ENCODE measurements at places on chromosomes 6 and 20.

DNA sequence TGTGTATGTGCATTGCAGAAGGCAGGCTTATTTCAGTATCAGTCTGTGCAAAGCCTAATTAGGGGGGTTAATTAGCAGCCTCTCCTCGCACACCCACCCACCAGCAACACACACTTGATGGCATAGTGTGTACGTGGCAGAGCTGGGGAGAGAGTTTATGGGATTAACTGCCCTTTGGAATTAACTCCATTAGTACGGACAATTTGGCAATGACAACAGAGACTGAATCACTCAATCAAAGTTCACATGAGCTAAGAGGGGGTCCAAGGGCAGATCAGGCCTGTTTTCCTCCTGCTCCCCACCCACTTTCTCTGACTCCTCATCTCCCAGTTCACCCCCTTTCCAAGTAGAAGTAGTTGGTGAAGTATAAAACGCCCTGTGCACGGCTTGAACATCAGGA, 69.5 kb downstream of the LRFN2 start:
- DNase-seq = no peak

DNA sequence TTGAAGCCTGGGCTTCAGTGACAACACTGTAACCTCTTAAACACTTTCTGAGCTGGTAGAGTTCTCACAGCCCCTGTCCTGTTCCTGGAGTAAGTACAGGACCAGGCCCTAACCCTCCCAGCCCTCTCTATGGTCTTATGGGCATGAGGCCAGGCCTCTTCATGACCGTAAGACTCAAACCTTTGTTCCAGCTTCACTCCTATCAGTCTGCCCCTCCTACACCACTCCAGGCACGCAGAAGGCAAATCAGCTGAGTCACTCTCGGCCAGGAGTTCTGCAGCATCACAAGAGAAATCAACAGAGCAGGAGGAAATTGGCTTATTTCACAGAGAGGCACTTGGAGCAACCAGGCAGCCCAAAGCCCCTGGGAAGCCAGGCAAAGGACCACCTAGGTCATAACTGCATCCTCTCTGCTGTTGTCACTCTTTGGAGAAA, 25.3 kb upstream of the CHD6 start:
- DNase-seq = no peak

- no peak for DNase-seq
Observed at GRCh38 chr6:158730541-158730907, 80.7 kb downstream of the SYTL3 start.

GRCh38 chr20:46899621-46900020, 5.0 kb downstream of the EYA2 start:
- no peak for DNase-seq

DNA sequence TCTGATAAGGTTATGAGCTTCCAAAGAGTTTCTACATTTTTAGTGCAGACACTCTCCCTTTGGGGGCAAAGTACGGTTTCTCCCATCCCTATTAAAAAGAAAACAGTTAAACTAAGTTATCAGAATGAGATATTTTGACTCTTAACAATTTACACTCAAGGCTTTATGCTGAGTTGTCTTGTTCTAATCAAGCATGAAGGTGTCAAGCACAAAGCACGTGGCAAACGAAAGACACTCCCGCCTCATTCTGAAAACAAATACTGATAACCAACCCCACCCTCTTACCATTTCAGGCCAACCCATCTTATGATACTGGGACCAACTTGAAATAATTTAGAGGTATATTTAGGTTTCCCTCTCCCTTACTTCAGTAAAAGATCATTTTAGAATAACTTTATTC, 24.3 kb downstream of the OR14J1 start:
- no peak for DNase-seq

- no peak for DNase-seq
Observed at GRCh38 chr20:61254881-61255626, 3.0 kb downstream of the CDH4 start.

GRCh38 chr6:32638532-32639219, 1.5 kb downstream of the HLA-DQA1 start:
- peak; percentile 7 for DNase-seq

DNA sequence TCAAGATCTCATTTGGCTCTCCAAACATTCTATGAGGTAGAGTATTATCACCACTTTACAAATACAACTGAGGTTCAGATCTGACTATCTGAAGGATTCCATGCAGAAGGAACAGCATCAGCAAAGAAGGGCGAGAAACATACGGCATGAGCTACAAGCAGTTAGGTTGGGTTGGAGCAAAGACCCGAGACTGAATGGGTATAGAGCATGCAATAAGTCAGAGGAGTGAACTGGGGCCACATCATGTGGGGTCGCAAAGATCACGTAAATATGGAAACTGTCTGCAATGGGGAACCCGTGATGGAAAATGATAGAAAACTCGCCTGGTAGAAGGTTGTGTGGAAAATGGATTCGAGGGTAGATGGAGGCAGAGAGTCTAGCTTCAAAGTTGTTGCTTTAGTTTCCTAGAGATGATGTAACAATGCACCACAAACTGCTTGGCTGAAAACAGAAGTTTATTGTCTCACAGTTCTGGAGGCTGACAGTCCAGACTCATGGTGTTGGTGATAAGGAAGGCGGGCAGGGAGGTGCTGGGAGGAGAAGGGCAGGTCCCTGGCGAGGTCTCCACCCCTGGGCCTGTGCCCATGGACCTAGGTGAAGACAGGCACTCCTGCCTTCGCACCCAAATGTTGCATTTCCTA, 44.3 kb upstream of the BCLAF1 start:
- no peak for DNase-seq

DNA sequence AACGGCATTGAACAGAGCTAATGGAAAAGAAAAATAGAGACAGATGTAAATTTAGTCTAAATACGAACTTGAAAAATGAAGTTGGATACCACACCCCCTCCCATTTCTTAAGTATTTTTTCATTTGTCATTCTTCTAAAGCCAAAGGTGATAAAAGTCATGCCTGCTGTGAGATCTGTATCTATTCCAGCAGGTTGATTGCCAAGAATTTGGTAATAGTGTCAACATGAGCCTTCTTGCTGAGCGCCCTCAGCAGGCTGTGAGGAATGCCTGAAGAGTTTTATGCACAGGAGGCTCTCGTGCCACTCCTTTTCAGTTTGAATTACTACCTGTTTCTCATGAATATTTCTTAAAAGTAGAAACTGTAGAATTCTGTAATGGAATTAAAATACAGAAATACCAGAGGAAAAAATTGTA, 165.4 kb downstream of the QKI start:
- no peak for DNase-seq
